Stimulated activated CD8-positive, alpha-beta memory T cell treated with anti-CD3 and anti-CD28 coated beads, Interleukin-7, amount 100 ng/mL, for 1 hour (primary cell): ENCODE measurements at places on chromosomes 11 and 22.
A peak's percentile ranks its signal among the peaks of the same experiment; 100 is the strongest.

- DNase-seq = peak; percentile 60
These were observed 61.9 kb downstream of the MED15 start for GRCh38 chr22:20569059-20570058.

DNA sequence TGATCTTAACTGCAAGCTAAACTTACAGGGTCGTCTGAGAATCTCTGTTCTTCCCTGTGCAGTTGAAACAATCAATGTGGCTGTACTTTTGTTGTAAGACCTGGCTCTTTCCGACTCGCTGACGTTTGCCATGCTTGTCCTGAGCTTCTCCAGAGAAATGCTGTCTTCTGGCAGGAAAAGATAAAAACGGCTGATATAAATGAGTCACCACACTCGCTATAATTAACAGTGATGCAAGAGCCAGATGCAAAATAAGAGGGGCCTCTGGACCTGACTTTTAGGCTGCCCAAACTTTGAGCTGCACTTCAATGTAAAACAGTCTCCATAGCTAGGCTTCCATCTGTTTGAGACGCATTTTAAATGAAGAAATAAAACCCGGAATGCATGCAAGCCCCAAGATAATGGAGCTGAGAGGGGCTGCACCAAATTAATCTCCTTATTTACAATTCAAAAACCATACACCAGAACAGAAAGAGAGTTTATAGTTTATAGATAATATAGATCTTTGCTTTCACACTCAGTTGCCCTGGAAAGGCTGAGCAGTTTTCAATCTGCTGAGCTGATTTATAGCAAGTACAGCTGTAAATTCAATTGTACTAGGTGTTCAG, 48.5 kb downstream of the WT1 start:
- DNase-seq = no peak

- no peak for DNase-seq
These were observed 491.5 kb upstream of the KIRREL3 start for GRCh38 chr11:127492029-127492428.

- no peak for DNase-seq
These were observed 15.8 kb downstream of the EPS8L2 start for GRCh38 chr11:721741-722345.

DNA sequence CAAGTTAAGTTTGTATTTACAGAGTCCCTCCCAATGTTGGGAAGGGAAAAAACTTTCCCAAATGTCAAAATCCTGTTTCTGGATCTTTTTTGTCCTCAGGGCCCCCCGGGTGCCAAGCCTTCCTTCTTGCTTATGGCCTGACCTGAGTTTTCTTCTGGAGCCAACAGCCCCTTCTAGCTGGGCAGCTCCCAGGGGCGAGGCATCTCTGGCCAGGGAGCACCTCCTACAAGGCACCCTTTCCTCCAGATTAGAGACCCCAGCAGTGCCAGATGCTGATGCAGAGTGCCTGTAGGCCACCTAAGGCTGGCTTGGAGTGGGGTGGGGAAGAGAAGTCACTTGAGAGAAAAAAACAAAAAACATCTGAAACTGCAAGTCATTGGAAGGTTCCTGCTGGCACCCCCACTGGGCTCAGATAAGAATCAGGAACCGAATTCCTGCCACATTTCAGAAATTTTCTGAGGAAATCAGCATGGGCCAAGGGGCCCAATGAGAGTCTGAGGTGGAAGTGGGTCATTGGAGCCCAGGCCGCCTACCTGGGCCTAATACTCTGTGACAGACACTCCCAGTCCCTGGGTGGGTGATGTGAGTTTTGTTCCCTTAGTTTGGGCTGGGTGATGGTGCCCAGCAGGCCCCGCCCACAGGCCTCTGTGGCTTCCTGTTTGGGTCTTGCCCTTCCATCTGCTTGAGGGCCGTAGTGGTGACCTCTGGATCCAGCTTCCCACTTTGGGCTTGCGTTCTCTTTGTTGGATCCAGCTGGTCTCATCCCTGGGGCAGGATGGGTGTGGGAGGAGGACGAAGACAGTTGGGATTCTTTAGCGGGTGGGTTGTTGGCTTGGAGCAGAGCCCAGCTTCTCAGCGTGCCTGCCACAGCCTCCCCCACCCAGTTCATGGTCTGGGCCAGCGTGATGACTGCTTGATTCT, 40.6 kb downstream of the PARVA start:
- no peak for DNase-seq

DNA sequence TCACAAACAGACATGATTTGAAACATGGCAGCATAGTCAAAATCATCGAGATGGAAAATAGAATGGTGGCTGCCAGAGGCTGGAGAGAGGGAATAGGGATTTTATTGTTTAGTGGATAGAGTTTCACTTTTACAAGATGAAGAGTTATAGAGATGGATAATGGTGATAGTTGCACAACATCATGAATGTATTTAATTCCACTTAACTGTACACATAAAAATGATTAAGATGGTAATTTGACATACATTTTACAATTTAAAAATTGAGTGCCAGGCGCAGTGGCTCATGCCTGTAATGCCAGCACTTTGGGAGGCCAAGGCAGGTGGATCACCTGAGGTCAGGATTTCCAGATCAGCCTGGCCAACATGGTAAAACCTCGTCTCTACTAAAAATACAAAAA, 21.2 kb downstream of the TTC28 start:
- no peak for DNase-seq

DNA sequence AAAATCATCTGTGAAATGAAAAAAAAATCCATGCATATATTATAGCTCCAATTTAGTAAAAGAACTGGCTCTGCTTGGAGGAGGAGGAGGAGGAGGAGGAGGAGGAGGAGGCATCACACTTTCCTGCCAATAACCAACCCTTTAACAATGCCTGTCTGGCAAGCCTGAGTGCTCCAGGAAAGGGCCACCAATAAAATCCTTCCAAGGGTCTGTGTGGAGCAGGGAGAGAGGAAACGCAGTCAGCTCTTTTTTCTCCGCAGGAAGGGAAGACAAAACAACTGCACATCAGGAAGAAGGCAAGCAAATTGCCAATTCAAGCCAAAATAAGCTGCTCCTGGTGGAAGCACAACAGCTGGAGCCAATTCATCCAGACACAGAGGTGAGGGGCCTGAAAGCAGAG, 139.0 kb downstream of the KCNC1 start:
- no peak for DNase-seq

DNA sequence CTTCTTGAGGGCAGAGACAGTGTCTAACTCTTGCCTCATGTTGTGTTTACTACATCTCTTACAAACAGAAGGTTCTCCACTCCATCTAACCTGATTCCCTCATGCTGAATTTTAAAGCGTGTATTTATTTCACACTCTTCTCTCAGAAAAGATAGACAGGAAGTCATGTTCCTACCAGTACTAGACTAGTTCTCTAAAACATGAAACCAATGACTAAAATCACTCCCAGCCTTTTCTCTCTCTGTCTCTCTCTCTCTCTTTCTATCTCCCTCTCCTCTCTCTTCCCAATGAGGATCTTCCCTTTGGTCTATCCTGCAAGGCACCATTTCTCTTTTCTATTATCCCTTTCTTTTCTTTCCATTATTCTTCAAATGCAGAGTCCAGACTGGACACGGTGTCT, 391.9 kb upstream of the CADM1 start:
- no peak for DNase-seq

DNA sequence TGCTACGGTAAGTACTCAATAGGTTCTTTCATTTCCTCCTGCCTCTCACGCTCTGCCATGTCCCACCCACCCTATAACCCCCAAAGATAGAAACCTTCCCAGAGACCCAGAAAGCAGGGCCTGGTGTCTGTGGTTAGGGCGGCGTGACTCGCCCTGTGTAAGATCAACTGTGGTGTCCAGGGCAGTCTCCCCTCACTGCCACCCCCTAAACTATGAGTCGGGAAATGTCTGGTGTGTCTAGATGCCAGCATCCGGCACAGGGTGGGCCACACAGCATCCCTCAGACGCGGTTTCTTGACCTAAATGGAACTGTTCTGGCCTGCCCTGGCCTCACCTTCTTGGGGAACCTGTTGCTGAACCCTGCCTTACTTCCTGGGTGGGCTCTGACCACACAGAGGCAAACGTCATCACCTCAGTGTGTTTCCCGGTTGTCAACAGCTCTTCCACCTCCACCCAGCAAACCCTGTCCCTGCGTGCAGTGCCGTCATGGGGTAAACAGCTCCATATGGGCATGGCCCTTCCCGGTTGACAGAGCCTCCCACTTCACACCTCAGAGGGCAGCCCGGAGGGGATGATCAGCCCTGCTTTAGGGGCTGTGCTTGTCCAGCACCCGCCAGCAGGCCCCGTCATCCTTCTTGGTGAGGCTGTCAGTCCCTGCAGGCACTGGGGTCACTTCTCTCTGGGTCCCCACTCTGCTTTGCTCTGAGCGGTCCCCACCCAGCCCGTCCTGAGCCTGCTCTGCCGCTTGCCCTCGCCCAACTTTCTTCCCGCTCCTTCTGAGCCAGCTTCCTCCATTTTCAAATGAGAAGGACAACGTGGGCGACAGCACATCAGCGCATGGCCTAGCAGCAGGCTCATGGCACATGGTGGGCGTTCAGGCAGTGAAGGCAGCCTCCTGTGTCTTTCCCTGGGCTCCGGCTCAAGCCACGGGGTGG, 6.0 kb downstream of the WNT11 start:
- DNase-seq = no peak

DNA sequence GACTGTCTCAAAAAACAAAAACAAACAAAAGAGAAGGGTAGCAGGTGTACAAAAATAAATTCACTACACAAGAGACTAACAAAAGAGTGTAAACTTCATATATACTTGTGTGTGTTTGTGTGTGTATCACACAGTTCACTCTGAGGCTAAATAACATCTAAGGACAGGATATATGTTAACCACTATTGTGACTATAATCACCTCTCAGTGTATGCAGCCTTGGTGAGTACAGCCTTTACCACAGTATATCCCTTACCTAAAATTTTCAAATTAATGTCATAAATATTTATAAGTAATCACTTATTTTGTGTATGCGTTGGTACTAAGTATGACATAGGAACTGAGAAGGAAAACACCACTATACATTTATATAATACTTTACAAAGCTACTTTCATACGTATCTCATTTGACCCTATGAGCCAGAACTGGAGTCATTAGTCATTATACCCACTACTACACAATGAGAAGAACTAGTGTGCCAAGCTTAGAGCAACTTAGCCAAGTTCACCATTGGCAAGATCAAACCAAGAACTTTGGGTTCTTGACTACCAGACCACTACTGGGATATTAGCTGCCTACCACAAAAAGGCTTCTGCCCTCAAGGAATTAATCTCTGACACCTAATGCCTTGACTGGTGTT, 116.7 kb downstream of the SGSM3 start:
- DNase-seq = no peak

DNA sequence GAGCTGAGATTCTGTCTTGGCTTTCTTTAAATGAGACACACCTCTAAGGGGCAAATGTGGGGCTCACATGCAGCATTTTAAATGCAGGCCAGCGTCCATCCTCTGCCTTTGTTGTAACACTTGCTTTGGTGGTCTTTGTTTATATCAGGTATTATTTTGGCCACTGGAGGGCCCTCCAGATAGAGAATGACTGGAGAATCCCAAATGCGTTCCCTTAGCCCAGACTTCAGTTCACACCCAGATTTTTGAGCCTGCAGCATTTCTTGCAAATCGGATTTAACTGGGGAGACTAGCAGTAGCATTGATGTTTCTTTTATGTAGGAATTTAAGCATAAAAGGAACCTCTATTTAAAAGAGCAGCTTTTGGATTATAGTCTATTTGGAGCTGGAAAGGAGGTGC, 200.2 kb upstream of the SORL1-AS1 start:
- no peak for DNase-seq

DNA sequence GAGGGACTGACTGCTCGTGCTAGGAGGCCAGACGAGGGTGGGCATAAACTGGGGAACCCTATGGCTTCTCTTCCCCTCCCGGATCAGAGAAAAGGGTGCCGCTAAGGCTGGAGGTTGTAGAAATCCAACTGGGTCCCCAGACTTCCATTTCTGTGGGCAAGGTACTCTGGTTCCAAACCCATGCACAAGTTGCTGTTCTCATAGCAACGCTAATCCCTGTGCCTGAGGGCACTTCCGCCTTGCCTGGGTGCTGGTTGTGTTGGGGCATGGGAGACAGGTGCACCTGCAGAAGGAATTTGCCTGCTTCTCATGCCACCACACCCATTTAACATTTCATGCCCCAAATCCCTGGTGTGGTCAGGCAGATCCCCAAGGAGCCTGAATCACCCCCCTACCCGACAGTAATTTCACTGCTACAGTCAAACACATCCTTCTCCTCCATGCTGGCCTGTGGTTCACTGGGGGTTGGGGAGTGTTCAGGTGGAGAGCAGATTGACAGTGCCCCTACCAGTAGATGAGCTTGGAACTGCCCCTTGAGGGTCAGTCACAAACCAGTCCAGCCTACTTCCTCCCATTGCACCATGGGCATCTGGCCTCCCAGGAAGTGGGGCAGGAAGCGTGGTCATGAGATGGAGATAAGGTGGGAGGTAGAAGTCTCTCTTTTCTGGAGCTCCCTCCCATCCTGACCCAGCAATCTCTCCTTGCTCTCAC, 1.2 kb downstream of the C2CD2L start:
- no peak for DNase-seq

DNA sequence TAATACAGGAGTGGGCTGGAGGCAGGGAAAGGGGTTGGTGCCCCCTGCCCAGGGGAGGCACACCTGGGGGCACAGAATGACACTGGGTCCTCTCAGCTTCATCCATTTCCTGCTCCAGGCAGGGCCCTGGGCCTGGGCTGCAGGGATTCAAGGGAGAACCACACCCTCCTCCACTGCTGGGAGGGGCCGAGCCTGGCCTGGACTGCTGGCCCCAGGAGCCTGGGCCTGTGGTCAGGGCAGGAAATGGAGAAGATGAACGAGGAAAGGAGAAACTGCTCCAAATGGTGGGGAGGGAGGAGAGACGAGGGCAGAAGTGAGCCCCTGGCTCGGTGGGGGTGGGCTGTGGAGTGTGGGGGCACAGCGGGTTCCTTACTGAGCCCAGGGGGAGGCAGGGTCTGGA, 38.1 kb upstream of the KCNQ1OT1 start:
- no peak for DNase-seq

- DNase-seq = no peak
These were observed 15.6 kb downstream of the MPPED1 start for GRCh38 chr22:43427296-43428004.

DNA sequence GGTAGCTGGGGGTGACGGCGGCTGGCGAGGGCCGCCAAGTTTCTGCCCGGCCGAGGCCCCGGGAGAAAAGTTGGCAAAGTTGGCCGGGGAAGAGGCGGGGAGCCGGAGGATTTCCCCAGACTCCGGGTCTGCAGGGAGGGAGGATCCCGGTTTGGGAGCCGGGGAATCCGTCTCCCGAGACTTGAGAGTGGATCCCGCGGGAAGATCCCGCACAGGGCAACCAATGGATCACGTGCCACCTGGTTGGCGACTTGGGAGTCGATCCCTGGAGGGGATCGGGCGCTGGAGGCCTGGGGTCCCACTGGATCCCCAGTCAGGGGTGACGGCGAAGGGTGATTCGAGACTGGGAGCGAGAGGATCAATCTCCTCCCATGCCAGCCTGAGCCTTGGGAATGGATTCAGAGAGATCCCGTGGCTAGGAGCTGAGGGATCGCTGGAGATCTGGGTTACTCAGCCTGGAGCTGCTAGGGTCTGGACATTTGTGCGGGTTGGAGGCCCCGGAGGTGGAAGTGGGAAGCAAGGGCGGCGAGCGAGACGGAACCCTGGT, 394 bp downstream of the KIAA1671 start:
- DNase-seq = no peak

GRCh38 chr11:61102667-61103571, 630 bp downstream of the CD5 start:
- DNase-seq = no peak
